Natural killer cell treated with Interleukin-12 subunit alpha and Interleukin-12 subunit beta and Interleukin-15 and Interleukin-18, amount 100 ng/mL, for 72 hours (primary cell): ENCODE measurements at places on chromosomes 13 and 19. TPM values are rescaled to one million over a fixed set of nuclear protein-coding genes. Genes with fewer than 3 reads are reported as not detected.

PEAK3 gene
- 8.2 TPM for total RNA-seq

- no peak for DNase-seq
These were observed 558 bp upstream of the PPAN start for GRCh38 chr19:10105509-10106099.

- DNase-seq: peak; percentile 79
These were observed at the start of gene ZNF223 for GRCh38 chr19:44051650-44052402. Gene ZNF223 (plus strand): TSS chr19:44052036. CDS start chr19:44055177, 3,141 bp downstream.

DNA sequence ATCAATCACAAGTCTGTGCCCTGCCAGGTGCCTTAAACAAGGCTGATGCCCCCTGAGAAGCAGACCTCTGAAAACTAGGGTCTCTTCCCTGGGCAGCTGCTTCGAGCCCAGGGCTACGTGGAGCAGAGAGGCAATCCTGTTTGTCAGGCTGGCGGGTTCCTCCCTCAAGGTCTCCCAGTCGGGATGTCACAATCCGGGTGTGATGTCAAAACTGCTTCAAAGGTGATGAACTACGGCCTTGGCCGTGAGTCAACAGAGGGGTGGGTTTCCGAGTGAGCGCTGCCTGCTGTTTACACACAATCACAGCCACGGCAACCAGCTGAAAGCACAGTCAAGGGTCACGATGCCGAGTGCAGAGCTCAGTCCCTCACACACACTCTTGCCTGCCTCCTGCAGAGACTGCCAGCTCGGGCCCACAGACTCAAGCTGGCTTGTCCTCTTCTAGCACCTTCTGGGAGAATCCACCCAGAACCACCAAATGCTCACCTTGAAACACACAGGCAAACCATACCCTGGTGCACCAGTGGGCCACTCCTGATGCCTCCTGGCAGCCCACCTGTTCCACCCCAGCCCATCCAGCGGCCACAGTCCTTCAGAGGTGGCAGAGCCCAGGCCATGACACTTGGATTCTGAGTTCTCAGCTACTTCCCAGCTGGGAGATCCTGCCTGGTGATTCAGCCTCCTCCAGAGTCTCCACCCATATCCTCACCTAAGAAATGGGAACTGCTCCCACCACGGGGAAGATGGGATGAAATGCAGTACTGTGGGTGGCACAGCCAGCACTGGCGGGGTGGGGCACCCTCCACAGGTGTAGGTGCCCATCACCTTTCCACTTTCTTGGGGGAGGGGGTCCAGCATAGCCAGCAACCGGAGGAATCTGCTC lies 6.8 kb downstream of the ELL start:
- DNase-seq: no peak

C13orf46 gene
- 1.4 TPM for total RNA-seq

DNA sequence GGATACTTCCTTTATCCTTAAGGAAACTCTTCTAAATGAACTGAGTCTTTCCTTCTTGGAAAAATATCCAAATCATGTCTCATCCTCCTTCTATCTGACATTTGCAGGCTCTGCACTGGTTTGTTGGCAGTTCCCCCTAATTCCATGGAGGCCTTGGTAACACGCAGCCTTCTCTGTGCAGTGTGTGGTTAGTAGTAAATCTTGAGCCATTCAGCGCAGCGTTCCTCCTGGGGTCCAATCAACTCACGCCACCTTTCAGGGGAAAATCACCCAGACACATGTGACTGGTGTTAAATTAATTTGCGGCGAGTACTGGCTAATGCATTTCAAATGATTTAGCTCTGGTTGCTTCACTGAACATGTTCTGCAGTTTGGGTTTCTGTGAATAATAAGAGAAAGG lies 21.0 kb upstream of the CBY2 start:
- DNase-seq: no peak

KIR2DL3 gene
- 14.6 TPM for total RNA-seq

GRCh38 chr13:40275155-40275554 lies 391.3 kb downstream of the FOXO1 start:
- no peak for DNase-seq

DNA sequence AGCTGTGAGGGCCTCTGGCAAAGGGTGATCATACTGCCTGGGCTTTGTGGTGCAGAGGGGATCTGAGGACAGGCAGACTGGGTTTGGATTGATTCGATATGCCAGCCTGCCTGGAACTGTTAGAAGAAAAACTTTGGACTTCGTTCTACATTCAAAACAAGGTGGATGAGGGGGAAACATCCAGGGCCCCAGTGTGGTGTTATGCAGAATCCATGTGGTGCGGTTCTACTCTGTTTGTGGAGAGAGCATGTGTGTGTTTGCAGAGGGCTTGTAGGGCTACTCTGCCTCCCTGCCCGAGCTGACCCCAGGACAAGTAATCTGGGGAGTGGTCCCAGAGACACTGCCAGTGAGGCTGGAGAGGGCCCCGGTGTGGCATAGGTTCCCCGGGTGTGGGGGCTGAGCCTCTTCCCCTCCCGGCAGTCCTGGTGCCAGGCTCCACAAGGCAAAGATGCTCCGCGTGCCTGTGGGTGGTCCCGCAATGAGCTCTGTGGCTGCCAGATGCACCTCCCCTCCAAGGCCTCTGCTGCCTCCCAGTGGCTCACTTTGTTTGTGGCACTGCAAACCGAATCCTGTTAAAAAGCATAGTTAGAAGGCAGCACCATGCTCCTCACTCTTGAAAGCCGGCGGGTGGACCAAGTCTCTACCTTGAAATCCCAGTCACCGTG lies 22.3 kb upstream of the TFDP1 start:
- DNase-seq: no peak

GRCh38 chr19:56111601-56112312 lies 9.3 kb downstream of the ZNF787 start:
- peak; percentile 81 for DNase-seq

DACH1 gene
- total RNA-seq: 0.42 TPM

DNA sequence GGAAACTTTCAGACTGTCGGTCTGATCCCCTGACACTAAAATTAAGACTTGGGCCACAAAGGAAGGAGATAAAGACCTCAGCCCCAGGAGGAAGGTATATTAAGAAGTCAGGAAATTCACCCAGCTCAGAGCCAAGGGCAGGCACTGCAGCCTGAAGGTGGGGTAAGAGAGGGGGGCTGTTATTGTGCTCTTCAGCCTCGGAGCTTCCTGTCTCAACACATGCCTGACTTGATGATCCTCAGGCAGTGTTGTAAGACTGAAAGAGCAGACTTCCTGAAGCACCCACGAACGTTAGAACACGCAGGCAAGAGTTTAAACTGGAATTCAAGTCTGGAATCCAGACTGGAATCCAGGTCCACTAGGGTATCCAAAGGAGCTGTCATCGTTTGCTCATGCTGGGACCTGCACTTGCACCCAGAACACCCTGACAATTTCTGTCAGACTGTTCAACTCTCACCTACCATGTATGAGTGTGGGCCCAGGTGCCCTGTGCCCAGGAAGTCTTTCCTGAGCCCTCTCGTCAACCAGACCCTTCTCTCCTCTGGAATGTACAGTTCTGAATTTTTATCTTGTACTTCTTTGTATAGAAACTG lies 10.7 kb upstream of the FLT1 start:
- DNase-seq: no peak

- DNase-seq: no peak
These were observed 27.2 kb upstream of the SEMA6B start for GRCh38 chr19:4586691-4587090.

DNA sequence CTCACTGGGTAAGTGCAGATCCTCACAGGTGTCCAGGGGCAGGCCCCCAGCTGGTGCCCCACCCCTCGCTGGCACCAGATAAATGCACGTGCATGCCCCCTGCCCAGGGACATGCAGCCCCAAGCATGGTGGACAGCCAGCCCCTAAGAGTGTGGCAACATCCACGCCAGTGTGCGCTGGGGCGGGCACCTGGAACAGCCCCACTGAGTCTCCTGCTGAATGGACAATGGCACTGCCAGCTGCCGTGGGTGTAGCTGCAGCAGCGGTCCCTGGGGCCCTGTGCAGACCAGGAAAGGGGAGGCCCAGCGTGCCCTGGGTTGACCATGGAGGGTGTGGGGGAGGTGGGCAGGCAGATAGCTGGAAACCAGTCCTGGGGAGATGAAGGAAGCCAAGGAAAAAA lies 538.7 kb upstream of the SGCG start:
- DNase-seq: no peak

- no peak for DNase-seq
These were observed 282.8 kb upstream of the EDNRB start for GRCh38 chr13:78201411-78201810.
